Glutamatergic neuron (in vitro differentiated cells): ENCODE measurements at places on chromosomes 6 and 20.

DNA sequence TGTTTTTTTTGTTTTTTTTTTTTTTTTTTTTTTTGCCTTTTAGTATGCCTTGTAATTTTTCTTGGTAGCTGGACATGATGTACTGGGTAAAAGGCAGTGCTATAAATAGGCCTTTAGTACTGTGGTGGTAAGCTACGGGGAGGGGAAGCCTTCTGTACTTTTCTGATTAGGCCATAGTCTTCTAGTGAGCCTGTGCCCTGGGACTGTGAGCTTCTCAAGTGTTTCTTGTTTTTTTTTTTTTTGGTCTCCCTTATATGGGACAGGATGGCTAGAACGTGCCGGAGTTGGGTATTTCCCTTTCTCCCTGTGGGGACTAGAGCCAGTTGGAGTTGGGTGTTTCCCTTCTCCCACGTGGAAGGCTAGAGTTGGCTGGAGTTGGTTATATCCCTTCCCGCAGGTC lies 59.4 kb upstream of the PRELID3B start:
- DNase-seq: no peak

DNA sequence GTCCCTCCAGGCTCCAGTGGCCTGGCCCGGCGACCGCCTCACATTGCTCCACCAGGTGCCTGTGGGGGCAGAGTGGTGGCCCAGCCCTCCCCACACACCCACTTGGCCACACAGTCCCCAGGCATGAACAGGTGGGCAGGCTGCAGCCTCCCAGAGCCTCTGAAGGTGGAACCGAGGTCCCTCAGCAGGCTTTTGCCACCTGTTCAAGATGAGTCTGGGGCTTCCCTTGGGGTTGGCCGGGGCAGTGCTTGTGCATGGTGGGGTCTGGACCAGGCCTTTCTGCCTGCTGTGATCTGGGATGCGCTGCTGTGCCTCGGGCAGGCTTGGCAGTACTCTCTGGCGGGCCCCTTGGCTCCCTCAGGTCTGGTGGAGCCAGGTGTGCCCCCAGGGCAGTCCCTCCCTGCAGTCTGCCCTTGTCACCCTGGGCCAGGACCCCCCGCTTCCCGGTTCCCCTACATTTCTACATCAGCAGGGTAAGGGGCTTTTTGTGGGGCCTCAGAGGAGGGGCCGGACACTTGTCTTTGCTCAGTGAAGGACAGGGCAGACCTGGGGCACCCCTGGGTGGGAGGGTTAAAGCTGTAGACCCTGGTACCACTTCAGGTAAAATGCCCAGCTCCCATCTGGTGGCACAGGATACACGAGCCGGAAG lies 2.7 kb upstream of the COL9A3 start:
- DNase-seq: no peak

DNA sequence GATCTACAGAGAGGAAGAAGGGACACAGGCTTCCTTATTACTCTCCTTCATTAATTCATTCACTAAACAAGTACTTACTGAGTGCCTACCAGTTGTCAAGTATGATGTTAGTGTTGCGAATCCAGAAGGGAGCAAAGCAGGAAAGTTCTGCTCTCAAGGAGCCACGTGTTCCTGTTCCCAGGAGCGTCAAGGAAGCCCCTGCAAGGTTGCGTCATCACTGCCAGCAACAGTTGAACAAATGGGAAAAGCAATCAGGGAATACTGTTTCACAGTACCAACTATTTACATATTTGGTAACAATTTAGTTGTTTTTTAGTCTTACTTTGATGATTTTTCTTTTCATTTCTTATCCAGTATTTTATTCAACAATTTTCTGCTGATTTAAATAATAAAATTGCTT lies 310.0 kb downstream of the FOXA2 start:
- DNase-seq: no peak

DNA sequence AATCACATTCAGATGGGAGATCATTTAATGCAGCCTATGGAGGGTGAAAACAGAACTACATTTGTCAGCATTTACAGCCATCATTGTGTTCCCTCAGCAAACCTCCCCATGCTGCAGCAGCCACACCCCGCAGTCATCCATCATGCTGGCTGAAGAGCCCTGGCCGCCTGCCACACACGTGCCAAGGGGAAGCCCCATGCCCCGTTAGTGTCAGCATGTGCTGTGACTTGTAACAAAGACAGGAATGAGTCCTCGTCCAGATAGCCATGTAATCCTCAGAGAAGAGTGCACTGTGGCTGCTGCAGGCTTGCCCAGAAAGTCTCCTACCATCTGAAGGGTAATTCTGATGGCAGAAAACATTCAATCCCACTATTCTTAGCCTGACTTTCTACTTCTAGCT lies 1097.8 kb downstream of the KIF16B start:
- no peak for DNase-seq

DNA sequence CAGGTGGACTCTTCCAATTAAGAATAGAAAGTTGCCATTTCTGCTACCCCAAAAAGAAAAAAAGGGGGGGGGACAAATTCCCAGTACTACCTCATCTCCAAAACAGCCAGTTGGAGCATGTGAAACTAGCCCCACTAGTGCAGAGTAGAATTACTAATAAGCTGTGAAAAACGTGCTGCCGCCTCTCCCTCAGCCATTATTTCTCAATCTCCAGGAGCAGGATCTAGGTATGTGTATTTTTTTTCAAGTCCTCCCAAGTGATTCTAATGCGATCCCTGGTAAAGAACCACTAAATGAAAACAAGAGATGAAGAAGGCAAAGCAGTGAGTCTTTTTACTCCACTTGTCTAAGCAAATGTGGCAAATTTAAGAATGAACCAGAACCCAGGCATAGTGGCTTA lies 154.5 kb upstream of the SHLD1 start:
- no peak for DNase-seq

- no peak for DNase-seq
These were observed 8.1 kb downstream of the SYNJ2 start for GRCh38 chr6:157989541-157990289.

GRCh38 chr20:41152108-41152757 lies 14.9 kb downstream of the PLCG1 start:
- DNase-seq: no peak

GRCh38 chr20:50323777-50324775 lies 133.4 kb downstream of the CEBPB start:
- no peak for DNase-seq

- DNase-seq: no peak
These were observed 4.8 kb upstream of the ASF1A start for GRCh38 chr6:118889163-118889562.

DNA sequence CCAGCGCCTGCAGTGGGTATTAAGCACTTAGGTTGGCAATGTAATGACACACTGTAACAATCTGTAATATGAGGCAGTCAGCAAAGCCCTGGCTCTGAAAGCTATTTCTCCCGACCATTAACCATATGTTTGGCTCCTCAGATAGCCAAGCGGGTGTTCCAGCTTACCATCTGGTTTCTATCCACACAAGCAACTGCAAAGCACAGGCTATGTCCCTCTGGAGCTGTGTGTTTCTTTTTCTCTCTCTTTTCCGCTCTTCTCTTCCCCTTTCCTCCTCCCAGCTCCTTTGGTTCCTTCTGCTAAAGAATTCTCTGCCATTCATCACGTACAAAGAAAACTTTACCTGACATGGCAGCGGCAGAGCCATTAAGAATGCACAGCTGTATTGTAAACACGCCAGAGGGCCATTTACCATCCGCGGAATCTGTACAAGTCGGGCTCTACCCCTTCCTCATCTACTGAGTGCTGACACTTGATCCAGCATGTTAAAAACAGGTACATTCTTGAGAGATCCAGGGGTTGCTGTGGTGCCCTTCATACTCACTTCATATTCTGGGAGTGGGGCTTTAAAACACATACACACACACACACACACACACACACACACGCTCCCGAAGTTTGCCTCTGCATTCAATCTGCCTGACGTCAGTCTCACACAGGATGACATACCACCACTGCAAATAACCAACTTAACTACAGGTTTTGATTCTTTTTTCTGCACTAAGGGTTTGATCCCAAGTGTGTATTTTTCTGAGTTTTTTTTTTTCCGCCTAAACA lies 77.2 kb downstream of the BACH2 start:
- peak; percentile 27 for DNase-seq

- peak; percentile 28 for DNase-seq
These were observed 81.7 kb downstream of the COL9A1 start for GRCh38 chr6:70221025-70221714.

DNA sequence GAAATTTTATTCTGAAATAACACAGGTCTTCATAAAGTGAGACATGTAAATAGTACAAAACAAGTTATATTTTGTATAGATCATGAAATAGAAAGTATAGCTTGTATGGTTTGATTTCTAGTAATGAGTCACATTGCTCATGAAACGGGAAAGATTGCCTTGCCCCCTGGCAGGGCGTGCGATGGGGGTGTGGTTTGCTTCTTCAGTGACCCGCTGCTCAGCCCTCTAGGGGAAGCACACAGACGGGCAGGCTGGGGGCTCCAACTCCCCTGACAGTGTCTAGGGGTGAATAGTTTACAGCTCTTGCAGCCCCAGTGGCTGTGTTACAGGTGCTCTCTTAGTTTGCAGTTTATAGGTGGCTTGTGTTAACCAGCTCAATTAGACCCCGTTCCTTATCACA lies 170.5 kb upstream of the RGS17 start:
- no peak for DNase-seq

DNA sequence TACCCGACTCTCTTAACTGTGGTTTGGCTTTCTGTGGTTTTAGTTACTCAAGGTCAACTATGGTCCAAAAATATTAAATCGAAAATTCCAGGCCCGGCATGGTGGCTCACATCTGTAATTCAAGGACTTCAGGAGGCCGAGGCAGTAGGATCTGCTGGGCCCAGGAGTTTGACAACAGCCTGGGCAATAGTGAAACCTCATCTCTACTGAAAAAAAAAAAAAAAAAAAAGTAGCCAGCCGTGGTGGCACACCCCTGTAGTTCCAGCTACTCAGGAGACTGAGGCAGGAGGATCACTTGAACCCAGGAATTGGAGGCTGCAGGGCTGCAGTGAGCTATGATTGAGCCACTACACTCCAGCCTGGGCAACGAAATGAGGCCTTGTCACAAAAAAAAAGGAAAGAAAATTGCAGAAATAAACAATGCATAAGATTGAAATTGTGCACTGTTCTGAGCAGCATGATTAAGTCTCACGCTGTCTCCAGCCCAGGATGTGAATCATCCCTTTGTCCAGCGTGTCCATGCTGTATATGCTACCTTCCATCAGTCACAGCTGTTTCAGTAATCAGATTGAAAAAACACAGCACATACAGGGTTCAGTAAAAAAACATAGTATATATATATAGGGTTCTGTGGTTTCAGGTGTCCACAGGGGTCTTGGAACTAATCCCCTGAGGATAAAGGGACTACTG lies 40.7 kb downstream of the RGS17 start:
- no peak for DNase-seq

GRCh38 chr20:24721891-24722568 lies 227.0 kb upstream of the CST7 start:
- DNase-seq: no peak

DNA sequence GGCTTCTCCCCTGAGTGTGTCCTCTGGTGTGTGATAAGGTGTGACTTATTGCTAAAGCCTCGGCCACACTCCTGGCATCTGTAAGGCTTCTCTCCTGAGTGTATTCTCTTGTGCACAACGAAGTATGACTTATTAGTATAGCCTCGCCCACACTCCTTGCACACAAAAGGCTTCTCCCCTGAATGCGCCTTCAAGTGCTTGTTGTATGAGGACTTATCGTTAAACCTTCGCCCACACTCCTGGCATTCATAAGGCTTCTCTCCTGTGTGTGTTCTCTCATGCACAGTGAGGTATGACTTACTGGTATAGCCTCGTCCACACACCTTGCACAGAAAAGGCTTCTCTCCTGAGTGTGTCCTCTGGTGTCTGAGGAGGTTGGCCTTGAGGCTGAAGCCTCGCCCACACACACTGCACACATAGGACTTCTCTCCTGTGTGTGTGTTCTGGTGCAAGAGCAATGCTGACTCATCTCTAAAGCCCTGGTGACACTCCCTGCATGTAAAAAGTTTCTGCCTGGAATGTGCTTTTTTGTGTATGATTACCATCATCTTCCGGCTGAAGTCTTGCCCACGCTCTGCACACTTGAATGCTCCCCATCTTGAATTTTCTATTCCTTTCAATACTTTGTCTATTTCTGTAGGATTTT lies 20.4 kb downstream of the ZNF337 start:
- DNase-seq: no peak

GRCh38 chr20:19609642-19610223 lies 148.3 kb upstream of the RIN2 start:
- no peak for DNase-seq

GRCh38 chr6:89323511-89323971 lies 8.4 kb upstream of the GABRR2 start:
- DNase-seq: no peak

DNA sequence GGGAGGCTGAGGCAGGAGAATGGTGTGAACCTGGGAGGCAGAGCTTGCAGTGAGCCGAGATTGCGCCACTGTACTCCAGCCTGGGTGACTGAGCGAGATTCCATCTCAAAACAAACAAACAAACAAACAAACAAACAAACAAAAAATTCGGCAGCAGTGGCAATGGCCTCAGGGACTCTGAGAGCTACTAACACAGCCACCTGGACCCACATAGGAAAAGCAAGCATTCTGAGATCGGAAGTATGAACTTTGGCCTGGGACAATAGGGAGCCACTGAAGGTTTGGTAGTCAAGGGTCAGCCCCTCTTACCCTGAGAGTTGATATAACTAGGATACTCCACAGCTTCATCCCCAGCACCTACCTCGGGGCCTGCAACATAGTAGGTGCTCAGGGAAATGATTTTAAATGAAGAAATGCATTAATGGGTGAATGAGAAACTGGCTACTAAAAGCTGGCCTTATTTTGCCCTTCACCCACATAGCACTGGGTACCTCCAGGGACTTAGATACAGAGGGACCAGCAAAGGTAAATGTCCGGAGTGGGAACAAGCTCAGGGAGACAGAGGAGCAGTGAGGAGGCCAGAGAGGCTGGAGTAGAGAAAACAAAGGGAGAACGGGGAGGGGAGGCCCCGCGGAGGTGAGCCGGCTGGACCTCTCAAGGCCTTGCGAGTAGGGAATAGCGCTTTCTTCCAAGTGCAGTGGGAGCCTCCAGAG lies 46.6 kb upstream of the PTGIS start:
- no peak for DNase-seq

GRCh38 chr6:38604700-38605099 lies 35.0 kb downstream of the BTBD9 start:
- no peak for DNase-seq

- DNase-seq: no peak
These were observed 63.3 kb downstream of the FOXO3 start for GRCh38 chr6:108623995-108624394.

DNA sequence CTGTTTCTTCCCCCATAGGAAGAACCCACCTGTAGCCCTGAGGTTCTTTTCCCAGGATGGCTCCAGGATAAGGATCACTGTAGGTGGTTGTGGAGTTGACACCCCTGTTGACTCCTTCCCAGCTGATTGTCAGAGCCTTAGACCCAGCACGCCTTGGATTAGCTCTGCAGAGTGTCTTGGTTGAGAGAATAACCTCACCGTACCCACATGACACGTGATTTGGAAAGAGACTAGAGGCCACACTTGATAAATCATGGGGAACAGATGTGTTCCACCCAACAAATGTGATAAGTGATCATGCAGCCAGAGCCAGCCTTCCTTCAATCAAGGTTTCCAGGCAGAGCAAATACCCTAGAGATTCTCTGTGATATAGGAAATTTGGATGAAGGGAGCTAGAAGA lies 12.2 kb downstream of the BTN3A1 start:
- no peak for DNase-seq
